Stimulated activated CD4-positive, alpha-beta T cell treated with anti-CD3 and anti-CD28 coated beads, Interleukin-2, amount 100 ng/mL, for 24 hours (primary cell): ENCODE measurements at places on chromosomes 5 and 9.

GRCh38 chr5:65366655-65367054, 115.1 kb downstream of the ADAMTS6 start:
- DNase-seq = no peak

- no peak for DNase-seq
Measured at GRCh38 chr5:106454651-106455415, 1215.9 kb downstream of the EFNA5 start.

DNA sequence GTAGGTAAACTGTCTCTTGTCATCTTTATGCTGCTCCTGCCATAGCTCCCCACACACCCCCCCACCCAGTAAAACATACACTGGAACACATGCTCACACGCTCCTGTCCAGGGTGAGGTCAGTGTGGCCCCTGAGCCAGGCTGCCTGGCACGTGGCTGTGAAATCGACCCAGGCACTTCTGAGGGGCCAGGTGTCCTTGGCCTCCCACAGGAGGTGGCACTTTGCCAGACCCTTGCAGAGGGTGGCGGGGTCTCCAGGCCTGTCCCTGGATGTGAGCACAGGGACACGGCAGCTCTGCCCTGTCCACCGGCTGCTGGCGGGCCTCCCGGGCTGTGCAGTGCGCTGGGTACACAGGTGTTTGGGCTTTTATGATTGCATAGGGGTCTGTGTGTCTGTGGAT, 10.0 kb upstream of the CRB2 start:
- DNase-seq = no peak

GRCh38 chr5:41840251-41840650, 30.0 kb downstream of the OXCT1 start:
- no peak for DNase-seq

GRCh38 chr5:53350368-53350767, 130.1 kb upstream of the FST start:
- DNase-seq = no peak

- DNase-seq = no peak
Measured at GRCh38 chr5:91787718-91788117, 404.6 kb upstream of the ARRDC3 start.

DNA sequence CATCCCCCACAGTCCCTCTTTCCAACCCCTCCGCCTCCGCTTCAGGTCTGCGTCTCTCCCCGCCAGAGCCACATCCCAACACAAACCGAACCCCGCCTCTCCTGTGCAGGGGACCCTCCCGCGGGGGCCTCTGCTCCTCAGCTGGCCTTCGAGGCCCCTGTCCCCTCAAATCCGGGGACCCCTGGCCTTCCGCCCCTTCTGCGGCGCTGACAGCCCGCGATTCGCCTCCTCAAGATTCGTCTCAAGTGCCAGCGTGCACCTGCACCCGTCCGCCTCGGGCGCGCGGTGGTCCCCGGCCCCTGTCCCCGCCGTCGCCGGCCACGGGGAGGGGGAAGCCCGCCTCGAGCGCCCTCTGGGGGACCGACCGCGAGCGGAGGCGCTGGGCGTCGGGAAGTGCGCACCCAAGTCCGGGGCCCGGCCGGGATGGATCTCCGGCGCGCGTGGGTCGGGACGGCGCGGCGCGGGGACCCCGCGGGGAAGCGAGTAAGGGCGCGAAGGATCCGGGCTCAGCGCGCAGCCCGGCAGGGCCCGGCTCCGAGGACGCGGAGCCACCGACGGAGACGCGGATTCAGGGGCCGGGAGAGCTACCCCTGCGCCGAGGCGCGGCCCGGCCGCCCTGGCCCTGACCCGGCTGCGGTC, 623 bp downstream of the FLT4 start:
- DNase-seq = peak; percentile 50

DNA sequence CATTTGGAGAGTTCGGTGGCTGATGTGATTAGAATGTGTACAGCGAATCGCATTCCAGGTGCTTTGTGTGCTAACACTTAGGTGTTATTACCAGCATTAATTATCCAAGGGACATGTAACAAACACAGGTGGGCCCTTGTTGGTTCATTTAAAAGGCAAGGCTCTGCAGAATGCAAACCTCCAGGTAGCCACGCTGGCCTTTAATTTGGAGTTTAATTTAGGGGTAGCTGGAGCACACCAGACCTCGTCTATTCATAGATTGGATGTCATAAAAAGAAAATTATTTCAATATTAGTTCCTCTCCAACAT, 191.1 kb downstream of the MAT2B start:
- no peak for DNase-seq

DNA sequence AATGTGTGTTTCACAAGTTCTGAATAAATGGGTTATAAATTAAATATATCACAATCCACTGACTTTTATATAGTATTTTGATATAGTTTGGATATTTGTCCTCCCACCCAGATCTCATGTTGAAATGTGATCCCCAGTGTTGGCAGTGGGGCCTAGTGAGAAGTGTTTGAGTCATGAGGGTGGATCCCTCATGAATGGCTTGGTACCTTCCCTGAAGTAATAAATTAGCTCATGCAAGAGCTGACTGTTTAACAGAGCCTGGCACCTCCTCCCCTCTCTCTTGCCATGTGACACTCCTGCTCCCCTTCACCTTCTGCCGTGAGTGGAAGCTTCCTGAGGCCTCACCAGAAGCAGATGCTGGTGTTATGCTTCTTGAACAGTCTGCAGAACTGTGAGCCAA, 127.9 kb upstream of the PALM2AKAP2 start:
- no peak for DNase-seq

DNA sequence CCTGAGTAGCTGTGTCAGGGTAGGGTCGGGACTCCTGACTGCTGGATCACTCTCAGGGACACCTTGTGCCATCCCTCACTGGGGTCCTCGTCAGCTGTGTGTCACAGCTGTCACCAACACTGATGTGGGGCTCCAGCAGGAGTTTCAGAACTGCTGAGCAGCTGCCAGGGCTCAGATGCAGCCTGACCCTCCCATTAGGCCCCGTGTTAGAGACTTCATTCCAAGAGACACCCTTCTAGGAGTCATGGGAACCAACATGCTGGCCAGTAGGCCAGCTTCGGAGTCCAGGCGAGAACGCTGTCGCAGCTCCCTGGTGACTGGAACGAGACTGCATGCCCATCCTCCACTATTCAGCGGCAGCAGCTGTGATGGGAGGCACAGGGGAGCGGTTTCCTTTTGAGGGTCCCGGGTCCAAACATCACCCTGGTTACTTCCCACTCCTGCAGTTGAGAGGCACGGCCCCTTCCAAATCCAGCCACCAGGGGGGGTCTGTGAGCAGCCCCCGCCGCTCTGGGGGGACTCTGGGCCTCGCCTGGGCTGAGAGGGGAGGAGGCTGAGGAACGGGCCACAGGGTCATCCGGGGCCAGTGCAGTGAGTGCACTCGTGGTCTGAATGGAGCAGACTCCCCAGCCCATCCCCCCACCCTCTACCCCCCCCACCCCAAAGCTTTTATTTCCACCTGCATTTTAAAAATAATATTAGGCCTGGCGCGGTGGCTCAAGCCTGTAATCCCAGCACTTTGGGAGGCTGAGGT, 12.6 kb upstream of the TCF7 start:
- DNase-seq = peak; percentile 80

- DNase-seq = no peak
Measured at GRCh38 chr5:178110-178509, 13.2 kb upstream of the LRRC14B start.

DNA sequence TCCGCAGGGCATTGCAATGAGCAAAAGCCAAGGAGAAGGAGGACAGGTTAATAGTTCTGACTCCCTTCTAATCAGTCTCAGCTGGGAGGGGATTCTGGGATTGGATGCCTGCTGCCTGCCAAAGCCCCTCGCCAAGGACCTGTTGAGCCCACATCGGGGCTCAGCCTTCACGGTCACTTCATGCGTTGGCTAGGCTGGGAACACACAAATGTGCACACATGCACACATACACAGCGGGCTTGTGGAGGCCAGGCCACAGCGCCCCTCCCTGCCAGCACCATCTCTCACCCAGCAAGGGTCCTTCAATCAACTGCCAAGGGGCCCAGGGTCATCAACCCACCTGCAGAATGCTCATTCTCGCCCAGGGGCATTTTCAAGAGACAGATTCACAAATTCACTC, 113.9 kb downstream of the C5orf15 start:
- no peak for DNase-seq

DNA sequence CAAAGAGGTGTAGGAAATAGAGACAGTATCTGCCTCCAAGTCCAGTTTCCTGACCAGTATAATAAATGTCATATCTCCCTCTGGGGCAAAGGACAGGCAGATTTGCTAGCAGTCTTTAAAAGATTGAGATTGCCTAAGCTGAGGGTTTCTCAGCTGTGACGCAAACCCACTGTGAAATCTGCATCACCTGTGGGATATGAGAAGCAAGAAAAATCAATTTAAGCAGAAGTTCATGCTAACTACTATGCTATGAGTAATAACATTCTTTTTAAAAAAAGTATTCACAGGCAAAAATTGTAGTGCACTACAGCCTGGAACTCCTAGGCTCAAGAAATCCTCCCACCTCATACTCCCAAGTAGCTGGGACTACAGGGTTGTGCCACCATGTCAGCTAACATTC, 168.1 kb upstream of the POC5 start:
- DNase-seq = no peak

DNA sequence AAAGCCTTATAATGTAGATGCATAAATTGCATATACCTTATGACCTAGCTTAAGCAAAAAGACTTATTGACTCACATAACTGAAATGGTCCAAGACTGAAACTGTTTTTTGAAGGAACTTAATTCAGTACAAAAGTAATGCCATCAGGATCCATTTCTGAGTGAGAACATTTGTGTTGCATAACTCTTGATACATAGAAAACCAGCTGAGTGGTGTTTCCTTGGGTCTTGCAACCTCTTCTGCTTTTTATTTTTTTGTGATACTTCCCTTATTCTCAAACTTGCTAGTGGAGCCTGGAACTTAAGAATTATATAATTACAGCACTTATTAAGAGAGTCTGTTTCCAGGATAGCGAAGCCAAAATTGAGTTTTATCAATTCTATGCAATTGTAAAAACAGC, 272.0 kb downstream of the MAN2A1 start:
- DNase-seq = no peak

GRCh38 chr5:54895816-54896341, 89.5 kb downstream of the ESM1 start:
- no peak for DNase-seq

DNA sequence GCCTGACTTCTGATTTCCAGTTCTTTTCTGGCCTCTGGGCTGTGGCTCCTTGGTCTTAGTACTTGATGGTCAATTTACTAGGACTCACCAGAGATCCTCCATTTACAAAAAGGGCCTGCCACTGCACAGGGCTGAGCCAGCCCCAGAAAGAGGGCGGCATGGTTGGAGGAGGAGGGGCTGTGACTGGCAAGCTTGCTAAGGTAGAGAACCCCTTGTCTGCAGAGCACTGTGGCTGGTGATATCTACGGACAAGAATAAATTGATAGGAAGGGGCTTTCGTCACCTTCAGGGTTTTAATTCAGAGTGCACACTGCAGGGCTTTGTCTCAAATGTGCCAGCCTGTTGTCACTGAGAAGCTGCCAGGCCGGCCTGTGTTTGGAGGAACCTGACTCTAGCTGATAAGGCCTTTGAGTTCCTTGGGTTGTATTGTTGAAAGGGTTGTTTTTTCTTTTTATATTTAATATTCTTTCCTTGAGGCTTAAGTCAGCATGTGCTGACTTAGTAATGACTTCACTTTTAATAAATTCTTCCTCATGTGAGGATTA, 15.1 kb downstream of the SLC22A5 start:
- DNase-seq = no peak

DNA sequence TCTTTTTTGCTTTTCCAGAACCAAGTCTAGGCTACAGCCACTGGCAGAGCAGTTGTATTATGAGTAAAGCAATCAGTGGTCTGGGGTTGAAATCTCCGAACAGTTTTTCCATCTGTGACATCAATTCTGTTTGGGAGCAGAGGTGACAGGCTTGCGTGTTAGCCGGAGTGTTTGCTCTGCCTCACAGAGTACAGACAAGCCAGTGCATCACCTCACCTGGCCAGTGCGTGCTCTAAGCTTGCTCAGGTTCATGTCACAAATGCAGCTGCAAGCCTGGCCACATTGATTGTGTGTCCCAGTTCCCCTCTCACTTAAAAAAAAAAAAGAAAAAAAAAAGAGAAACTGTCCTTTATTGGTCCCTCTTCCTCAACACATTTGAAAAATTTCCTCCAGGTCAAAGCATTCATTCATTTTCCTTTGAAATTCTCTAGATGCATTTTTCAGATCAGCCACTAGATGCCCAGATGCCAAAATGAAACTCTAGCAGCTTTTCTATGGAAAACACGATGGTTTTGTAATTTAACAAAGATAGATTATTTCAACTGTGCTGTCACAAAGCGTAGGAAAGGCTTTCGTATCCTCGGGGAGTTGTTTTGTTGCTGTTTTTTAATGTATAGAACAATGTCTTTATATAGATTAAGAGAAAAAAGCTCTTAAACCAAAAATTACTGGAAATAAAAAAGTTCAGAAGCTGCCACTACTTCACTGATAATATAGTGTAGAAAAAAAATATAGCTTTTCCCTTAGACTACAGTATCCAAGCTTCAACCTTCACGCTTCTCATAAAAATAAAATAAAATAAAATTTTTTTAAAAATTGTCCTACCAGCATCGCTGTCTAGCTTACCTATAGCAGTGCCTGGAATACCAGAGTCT, 585.5 kb downstream of the TLE1 start:
- DNase-seq = no peak

- DNase-seq = no peak
Measured at GRCh38 chr9:89759572-89759971, 154.8 kb downstream of the GADD45G start.

DNA sequence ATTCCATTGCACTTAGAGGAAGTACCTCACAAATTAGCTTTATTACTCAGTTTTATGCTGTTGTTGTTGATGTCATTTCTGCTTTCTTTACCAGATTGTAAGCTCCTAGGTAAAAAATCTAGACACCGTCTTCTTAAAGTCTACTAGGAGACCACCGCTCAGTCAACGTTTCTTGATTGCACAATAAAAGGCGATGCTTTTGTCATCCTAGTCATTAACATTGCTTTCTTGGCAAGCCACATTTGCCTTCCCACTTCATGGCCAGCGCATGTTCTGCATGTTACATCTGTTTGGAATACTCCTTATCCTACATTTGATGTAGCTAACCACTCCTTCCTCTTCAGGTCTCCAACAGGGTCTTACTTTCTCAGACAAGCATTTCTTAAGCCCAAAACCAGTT, 464.0 kb upstream of the TUSC1 start:
- DNase-seq = no peak

DNA sequence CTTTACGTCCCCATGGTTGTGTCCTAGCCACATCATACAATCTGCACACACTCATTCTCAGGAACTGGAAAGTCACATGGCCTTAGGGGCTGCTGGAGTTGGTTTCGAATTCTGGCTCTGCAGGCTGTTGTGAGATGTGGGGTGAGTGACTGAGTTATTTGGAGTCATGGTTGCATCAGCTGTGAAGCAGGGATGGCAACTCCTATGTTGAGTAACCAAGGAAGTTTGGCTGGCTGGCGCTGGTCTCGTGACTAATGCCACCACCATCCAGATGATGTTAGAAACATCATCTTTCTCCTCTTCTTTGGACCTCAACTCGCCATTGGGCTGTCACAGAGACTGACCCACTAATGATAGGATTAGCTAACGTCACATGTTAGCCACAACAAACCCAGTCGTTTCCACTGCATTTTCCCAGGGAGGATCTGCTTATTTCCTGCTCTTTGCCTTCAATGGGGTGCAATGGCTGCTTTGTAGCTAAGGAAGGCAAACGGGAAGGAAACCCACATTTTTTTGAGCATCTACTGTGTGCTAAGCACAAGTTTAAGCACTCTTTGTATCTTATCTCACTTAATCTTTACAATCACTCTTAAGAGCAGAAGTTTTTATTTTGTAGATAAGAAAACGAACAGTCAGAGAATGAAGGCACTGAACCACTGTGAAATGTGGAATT, 78.1 kb upstream of the UBTD2 start:
- DNase-seq = no peak
